Karpas-422 (cell line): ENCODE measurements at places on chromosomes 1 and 21. TPM values are rescaled to one million over a fixed set of nuclear protein-coding genes. Genes with fewer than 3 reads are reported as not detected.

DNA sequence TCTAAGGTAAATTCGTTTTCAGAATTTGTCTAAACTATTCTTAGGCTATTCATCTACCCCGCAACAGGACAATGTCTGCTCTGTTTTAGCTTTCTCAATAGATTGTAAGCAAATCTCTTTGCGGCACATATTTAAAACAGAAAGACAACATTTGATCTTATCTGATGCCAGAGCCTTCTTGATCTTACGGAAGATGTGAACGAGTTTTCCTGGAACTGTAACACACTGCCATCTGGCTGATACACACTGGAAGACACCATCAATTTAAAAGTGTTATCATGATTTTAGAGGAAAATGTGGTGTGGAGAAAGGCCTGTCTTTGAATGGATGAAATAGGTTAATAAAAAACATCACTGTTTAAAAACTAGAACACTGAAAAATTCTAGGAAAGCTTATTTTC, 36.1 kb downstream of the COA6 start:
- DNase-seq = no peak

GRCh38 chr1:31871703-31872102, 55.9 kb upstream of the SPOCD1 start:
- DNase-seq = no peak

GRCh38 chr1:15740924-15741850, 1.1 kb upstream of the TMEM82 start:
- DNase-seq = peak; percentile 88

GRCh38 chr1:214248311-214249085, 32.5 kb upstream of the SMYD2 start:
- DNase-seq = no peak

Gene TMEM51
- total RNA-seq = not detected in 2 replicates
